ENCODE measurements at places on chromosomes 1 and 21.

DNA sequence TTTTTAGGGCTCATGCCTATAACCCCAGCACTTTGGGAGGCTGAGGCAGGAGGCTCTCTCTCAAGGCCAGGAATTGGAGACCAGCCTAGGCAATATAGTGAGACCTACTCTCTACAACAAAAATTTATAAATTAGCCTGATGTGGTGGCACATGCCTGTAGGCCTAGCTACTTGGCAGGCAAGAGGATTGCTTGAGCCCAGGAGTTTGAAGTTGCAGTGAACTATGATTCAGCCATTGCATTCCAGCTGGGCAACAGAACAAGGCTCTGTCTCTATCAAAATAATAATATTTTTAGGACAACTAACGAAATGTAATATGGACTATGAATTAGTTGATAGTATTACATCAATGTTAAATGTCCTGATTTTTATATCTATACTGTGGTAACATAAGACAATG, 68.8 kb upstream of the ARID1A start:
- peak; percentile 65 for DNase-seq

DNA sequence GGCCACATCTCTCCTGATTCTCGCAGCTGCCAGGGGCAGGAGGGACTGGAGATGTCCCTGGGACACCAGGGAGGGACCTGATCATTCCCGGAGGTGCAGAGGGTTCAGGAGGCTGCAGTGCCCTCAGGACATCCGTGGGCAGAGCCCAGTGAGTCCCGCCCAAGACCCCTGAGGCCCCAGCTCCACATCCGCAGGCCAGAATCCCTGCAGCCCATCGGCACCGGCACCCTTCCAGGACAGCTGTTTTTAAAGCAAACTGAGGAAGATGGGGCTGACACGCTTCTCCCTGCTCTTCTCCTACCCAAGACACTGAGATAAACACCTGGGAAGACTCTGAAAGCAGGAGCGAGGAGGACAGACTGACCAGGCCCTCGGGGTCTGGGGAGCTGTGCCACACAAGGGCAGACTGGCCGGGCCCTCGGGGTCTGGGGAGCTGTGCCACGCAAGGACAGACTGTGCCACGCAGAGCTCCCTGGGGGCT, 25.5 kb downstream of the SLC19A1 start:
- no peak for DNase-seq

GRCh38 chr1:183678819-183679218, 25.7 kb upstream of the APOBEC4 start:
- no peak for DNase-seq

DNA sequence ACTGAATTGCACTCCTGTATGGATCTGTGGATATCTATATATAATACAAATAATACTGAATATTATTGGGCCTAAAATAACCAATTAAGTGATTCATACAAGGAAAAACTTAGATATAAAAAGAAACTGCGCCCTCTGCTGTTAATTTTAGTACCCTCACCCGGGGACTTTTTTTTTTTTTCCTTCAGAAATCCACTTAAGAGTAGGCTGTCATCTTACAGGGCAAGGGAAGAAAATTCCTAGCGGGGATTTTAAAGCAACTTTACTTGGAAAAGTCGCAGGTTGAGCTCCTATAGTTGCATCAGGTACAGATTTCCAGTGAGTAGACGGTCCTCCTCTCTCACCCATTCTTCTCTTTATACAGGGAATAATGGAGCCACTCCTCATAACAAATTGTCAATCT, 1.3 kb downstream of the NTNG1 start:
- DNase-seq = peak; percentile 70

GRCh38 chr1:53732912-53733317, 6.0 kb downstream of the GLIS1 start:
- peak; percentile 84 for DNase-seq

- DNase-seq = no peak
Measured at GRCh38 chr1:150152182-150152536, 2.4 kb downstream of the PLEKHO1 start.

DNA sequence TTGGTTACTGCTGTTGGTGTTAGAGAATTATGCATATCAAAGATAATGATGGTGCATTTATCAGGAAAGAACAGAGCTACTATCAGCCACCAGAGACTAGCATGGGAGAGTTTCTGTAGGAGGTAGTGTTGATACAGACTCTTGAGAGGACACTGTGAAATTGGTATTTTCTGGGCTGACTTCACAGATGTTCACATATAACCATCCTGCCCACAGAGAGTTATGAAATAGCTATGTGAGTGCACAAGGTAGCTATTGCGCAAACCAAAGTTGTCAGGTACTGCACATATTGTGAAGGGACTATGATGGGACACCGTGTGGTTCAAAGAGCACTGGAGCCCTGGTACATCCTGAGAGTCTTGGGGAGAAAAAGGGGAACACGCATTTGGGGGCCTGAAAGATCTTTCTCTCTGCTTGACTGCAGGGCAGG, 1.4 kb upstream of the TLCD4 start:
- no peak for DNase-seq

DNA sequence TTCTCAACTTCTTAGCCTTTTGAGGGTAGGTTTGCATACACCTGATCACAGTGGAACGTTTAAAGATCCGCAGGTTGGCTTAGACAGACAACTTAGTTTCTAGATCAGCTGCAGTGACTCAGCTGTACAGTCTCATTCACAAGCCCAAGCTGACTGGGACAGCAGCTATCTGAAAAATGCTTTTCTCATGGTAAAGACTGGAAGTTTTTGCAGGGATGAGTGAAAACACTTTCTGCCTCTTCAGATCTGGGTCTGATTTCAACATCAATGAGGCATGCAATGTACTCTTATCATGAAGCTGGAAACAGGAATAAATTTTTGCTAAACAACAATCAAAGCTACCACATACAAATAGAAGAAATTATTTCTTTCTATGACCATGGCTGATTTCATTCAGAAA, 61.1 kb upstream of the PTBP2 start:
- peak; percentile 56 for DNase-seq

GRCh38 chr21:36796070-36796469, 97.2 kb downstream of the SIM2 start:
- no peak for DNase-seq

DNA sequence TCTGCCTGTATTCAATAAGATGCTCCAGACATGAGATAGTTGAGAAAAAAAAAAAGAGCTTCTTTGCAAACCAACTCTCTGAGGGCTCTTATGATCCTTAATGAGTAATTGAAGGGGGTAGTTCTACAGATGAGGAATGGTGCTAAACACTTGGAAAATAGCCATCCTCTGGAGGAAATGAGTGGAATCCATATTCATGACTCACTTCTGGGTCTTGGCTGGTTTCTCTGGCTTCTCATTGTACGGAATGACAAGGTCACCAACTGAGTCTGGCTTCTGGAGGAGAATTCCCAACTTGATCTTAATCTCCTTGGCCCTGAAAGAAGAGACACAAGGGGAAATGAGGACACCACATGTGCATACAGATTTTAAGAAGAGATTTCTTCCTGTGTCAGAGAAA, 34.7 kb downstream of the RGS5 start:
- DNase-seq = peak; percentile 94

DNA sequence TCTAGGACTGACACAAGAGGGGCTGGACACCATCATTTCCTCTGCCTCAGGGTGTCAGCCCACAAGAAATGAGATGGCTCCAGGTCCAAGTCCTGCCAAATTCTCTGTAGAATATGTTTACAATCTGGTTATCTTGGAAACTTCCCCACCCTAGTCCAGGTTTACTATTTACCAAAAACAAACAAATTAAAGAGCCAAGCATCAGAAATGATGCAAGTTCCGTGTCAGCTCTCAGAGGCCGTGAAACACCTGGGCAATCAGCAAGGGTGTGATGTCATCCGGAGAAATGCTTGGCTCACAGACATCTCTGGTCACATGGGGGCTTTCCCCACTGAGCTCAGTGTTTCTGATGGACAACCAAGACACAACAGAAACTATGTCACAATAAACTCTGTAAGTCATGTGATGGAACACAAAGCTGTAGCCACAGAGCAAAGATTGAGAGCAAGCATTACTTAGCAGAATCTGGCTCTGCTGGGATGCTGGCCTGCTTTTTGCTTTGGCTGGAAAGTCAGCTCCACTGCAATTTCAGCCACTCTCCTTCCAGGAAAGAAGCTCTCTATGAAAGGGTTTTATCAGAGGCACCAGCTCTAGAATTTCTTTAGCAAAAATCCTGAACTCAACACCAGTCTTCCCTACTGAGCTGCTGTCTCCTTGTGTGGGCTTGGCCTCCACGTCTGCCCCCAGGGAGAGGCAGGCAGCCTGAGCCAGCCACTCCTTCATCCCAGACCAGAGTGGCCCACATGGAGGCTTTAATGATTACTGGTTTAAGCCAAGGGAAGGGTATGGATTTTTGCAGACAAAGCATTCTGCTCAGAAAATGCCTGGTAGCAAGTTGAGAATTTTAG, 55.9 kb downstream of the NENF start:
- DNase-seq = peak; percentile 94

DNA sequence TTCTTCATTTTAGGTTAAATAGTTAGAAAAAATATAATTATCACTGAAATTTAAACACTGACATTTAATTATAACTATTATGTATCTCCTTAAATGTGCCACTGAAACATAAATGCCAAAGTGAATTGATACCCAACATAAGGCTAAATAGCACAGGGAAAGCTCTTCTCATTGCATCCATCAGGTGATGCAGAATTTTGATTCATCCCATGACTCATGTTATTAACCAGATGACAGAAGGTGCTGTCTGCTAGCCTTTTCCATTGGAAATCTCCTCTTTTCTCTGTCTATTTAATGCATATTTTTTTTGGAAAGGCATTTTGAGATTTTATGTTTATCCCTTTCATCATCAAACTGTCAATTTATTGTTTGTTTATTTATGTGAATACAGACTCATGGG, 136.8 kb downstream of the KCNK2 start:
- no peak for DNase-seq

GRCh38 chr1:59013276-59013927, 229.6 kb upstream of the JUN start:
- peak; percentile 67 for DNase-seq

DNA sequence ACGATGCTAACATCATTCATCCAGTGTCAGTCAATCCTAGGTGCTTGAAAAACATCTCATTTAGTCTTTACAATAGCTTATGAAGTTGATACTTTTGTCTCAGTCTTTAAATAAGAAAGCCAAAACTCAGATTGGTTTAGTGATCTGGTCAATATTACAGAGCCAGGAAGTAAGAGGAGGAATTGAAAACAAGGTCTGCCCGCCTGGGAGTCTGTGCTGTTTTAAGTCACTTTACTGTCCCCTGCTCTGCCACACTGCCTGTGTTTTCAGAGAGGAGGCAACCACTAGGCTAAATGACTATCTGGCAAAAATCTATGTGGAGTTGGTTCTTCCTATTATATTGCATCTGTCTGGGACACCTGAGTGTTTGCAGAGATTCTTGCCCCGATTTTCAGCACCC, 62.3 kb downstream of the ST6GALNAC3 start:
- no peak for DNase-seq

Measured in astrocyte of the hippocampus (primary cell).